ENCODE measurements at places on chromosomes 4 and X.

GRCh38 chr4:86961605-86962295 lies 26.9 kb downstream of the AFF1 start:
- DNase-seq, result no peak

DNA sequence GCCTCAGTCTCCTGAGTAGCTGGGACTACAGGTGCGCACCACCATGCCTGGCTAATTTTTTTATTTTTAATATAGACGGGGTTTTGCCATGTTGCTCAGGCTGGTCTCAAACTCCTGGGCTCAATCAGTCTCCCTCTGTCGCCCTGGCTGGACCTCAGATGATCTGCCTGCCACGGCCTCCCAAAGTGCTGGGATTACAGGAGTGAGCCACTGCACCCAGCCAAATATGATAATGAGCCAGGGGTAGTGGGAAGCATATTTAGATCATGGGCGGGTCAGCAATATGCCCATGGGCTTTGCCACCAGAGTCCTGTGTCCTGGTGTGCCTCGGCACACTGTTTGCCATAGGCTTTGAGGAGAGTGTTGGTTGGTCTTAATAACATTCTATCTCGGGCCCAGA lies 71.8 kb downstream of the FAM193A start:
- no peak for DNase-seq

DNA sequence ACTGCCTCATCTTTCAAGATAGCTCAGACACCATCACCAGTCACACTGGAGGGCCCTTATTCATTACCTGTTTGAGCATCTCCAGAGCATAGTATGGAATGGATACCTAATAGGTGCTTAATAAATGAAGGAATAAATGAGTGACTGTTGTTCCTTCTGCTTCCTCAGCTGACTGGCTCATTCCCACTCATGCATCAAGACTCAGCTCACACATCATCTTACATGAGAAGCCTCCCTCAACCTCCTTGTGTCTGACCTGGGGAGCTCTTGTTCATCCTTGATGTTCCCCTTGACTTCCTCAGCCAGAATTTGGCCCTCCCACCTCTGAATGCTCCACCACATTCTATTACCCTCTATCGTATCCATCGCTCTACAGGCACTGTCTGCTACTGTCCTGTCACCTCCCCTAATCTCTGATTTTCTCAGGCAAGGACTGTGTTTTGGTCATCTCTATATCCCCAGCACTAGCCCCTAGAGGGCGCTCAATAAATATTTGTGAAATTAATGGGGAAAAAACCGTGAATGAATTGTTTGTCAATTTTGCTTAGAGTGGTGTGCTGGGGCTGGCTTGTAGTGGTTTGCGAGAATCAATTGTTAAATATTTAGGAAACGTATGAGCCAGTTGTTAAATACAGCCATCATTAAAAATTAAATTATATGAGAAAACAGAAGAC lies 88.3 kb downstream of the NHSL2 start:
- peak; percentile 33 for DNase-seq

GRCh38 chr4:35604252-35604651 lies 640.1 kb downstream of the ARAP2 start:
- DNase-seq, result no peak

GRCh38 chr4:188266386-188266785 lies 127.1 kb downstream of the TRIML1 start:
- DNase-seq, result no peak

DNA sequence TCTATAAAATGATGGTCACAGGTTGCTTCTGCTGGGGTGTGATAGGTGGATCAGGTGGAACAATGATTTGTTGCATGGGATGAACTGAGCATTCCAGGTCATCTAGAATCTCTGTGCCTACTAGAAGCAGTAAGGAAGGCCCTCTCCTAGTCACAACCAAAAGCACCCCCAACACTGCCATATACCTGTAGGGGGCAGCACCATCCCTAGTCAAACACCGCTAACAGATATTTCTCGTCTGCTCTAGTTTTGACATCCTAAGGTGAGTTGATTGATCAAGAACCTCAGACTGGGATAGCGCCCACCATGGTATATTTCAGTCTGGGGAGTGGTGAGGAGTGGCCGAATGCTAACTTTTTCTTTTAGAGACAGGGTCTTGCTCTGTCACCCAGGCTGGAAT lies 160.2 kb downstream of the NHS start:
- DNase-seq, result no peak

DNA sequence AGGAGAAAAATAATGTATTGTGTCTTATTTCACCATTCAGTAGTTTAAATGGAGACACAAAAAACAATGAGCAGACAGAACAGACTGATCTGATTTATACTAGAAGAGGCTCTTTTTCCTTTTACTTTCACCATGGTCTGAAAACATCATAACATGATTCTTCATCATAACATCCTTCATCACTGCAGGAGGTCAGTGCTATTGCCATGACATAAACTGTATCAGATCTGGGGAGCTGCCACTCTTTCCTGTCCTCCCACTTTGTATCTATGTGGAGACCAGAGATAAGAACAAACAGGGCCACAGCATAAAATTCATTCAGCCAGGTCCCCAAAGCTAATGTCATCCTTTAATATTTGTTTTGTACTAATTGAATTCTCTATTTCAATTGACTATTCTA lies 25.2 kb downstream of the SOD3 start:
- DNase-seq, result no peak

GRCh38 chrX:320126-320783 lies 1.7 kb upstream of the GTPBP6 start:
- DNase-seq, result no peak

DNA sequence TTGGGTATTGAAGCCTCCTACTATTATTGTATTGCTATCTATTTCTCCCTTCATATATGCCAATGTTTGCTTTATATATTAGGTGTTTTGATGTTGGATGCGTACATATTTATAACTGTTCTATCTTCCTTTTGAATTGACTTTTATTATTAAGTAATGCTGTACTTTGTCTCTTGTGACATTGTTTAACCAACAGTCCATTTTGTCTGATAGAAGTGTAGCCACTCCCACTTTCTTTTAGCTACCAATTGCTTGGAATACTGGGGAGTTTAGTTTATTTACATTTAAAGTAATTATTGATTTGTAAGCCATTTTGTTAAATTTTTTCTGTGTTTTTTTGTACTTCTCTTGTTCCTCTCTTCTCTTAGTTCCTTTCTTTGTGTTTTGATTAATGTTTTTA lies 195.9 kb downstream of the GC start:
- DNase-seq, result no peak

- no peak for DNase-seq
Observed at GRCh38 chr4:41437111-41437536, 100.8 kb upstream of the LIMCH1 start.

GRCh38 chr4:100809506-100809905 lies 291.7 kb upstream of the EMCN start:
- DNase-seq, result no peak

DNA sequence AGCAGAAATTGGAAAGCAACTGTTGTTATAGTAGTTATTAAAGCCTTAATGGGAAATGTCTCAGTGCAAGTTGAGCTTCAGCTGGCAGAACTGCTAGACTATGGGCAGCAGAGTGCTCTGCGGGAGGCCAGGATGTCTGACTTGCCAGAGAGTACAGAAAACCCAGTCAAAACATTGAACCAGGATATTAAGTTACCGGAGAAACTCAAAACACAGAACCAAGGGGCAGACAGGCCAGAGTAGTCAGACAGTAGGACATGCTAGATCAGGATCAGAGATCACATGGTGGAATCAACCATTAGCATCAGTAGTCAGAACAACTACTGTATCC lies 72.9 kb upstream of the TNIP3 start:
- DNase-seq, result no peak

- no peak for DNase-seq
Observed at GRCh38 chr4:73836373-73837279, at the start of gene CXCL6. TSS of gene CXCL6 (plus strand) at chr4:73836678. CDS start at chr4:73836751, 73 bp downstream.

DNA sequence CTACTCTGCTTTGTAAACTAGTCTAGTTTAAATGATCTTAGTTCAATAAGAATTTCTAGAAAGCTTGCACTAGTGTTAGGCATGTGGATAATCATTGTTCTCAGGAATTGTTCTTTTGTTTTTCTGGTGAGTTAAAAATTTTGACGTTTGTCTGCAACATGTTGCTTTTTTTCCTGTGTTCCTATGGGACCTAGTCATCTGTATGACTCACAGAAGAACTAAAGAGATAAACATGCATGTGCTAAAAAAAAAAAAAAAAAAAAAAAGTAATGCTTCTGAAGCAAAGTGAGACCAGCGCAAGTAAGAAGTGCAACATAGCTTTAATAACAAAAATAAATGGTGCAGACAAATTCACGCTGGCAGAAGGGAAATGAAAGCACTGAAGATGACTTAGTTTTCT lies 471.2 kb downstream of the IQCM start:
- no peak for DNase-seq

GRCh38 chr4:158965226-158965625 lies 137.7 kb upstream of the RAPGEF2 start:
- no peak for DNase-seq

DNA sequence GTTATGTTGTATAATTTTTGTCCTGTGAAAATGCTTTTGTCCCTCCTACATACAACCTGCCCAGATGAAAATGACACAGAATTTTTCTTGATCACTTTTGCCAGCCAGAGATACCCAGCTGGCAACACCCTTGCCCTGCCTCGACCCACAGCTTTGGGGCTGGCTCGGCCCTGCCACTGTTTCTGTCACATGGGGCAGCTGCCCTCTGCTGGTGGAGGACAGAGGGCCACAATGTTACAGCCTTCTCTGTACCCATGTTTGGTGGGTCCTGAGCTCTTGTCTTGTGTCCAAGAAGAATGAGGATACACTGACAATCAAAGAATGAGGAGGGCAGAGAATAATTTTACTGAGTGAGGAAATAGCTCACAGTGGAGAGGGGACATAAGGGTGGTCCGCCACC lies 31.1 kb downstream of the BMP15 start:
- DNase-seq, result no peak

- no peak for DNase-seq
Observed at GRCh38 chr4:172809319-172809718, 359.3 kb upstream of the GALNT7 start.
